ENCODE measurements at places on chromosomes 7 and 10.

- DNase-seq = no peak
These were observed 455.6 kb upstream of the AKR1E2 start for GRCh38 chr10:4370376-4370775.

GRCh38 chr7:134922720-134923704, 63.3 kb upstream of the AGBL3 start:
- no peak for DNase-seq

DNA sequence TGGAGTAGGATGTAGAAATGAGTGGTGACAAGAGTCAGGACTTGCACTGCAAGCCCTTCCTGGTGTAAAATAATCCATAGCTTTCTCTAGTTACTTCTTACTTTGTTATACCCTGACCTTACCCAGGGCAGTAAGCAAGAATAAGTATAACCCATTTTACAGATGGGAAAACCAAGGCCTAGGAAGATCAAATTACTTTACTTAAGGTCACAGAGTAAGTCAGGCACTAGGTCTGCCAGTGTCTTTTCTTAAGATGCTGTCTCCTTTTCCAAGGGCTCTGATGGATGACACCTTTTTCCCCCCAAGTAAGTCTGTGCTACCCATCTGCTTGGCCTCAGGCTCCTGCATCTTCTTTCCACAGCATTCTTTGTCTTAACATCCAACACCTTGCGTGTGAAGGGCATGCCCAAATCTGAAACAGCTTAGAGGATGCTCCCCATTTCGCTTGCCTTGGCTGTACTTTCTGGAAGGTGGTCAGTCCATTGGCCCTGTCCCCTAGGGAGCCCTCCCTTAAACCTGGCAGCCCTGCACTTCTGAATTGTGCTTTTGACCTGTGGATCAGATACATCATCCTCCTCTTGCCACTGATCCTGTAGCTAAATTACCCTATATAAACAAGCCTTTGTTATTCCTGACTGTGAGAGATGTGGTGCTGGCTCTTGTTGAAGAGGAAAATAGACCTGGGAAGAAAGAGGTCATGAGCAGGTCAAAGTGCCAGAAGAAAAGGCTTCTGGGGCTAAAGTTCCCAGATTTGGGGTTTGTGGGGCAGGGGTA, 168.6 kb downstream of the LRMDA start:
- DNase-seq = no peak

DNA sequence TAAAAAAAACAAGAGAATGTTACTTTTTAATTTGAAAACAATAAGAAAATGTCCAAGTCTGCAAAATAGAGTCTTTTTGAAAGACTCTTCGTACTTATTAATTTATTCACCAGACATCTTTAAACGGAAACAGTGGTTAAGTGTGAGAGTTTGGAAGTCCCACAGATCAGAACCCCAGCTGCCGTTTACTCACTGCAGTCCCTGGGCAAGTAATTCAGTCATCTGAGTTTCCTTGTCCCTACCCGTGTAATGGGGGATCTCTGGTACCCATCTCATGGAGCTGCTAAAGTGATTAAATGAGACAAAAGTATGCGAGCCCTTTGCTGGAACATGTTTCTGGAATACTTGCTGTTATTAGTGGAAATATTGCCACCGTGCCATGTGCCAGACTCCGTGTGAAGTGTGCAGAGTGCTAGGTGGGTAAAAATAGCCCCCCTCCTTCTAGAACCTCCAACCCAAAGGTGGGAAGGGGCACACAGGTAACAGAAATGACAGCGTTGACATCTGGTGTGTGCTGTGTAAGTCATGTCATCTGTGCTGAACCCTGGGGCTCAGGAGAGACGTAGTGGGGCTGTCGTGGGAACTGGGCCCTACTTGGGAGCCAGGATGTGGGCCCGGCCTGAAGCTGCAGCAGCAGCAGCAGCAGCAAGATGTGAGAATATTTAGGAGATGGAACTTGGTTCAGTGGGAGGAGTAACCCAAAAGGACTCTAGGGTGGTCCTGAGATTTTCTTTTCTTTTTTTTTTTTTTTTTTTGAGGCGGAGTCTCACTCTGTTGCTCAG, 140.5 kb downstream of the CUX1 start:
- DNase-seq = no peak
